Sigmoid colon (tissue), 7 donors: ENCODE measurements at places on chromosomes 4 and X. TPM values are rescaled to one million over a fixed set of nuclear protein-coding genes. Genes with fewer than 3 reads are reported as not detected.

PNCK gene
- total RNA-seq, result 49.6 TPM

RAB39B gene
- 0.71 TPM for total RNA-seq

MAGEA3 gene
- total RNA-seq, result not detected

CHIC2 gene
- 22.8 TPM for total RNA-seq

HEPH gene
- total RNA-seq, result 84.2 TPM

ARMCX6 gene
- total RNA-seq, result 23.4 TPM

GPR34 gene
- total RNA-seq, result 7.5 TPM

TGIF2LX gene
- total RNA-seq, result not detected

CLGN gene
- total RNA-seq, result 3.0 TPM

NRK gene
- total RNA-seq, result 5.7 TPM

NALF2 gene
- not detected for total RNA-seq

GNRHR gene
- not detected for total RNA-seq

XG gene
- not detected for total RNA-seq

TIGD2 gene
- total RNA-seq, result 1.5 TPM

NAA11 gene
- not detected for total RNA-seq

DAPP1 gene
- 1.1 TPM for total RNA-seq

HDX gene
- 9.1 TPM for total RNA-seq

CSAG3 gene
- total RNA-seq, result not detected

VCX gene
- not detected for total RNA-seq

NXF2B gene
- not detected for total RNA-seq

DNA sequence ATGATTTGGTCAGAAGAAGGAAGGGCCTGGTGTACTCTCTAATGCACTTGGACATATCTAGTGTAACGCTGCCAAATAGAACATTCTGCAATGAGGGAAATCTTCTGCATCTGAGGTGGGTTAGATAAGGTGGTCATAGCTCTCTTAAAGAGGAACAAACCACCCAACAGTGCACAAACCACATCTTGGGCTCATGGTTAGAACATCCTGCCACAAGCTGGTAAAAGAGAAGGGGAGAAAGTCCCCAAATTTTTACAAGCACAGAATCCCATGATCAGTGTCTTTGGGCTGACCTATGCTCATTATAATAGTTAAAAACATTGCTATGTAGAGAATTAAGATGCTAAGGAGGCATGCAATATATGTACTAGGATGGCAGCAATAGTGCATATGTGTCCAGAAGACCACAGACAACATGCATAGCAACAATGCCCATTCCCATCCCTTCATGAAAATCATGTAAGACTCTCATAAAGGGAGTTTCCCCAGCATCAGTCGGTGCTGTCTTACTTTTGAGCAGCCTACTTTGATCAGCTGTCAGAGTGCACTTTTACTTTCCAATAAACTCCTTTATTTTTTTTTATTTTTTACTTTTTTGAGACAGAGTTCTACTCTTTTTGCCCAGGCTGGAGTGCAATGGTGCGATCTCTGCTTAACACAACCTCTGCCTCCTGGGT is 99.7 kb upstream of the SLC7A11 start:
- no peak for DNase-seq

DNA sequence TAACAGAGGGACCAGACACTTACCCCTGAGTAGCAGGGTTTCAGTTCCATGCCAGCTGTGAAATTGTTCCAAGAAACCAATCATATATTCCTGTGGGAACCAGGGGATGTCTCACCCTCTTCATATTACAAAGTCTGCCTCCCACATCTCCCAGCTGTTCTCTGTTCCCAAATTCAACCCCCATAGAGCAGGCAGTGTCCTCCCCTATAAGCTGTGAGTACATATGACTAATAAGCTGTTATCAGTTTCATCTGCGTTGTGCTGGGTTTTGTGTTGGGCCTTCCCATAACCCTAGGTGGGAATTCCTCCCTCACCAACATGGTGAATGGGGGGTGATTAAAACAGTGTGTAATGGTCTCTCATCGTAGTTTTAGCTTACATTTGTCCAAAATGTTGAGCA is 41.0 kb downstream of the CEP44 start:
- DNase-seq, result no peak

DNA sequence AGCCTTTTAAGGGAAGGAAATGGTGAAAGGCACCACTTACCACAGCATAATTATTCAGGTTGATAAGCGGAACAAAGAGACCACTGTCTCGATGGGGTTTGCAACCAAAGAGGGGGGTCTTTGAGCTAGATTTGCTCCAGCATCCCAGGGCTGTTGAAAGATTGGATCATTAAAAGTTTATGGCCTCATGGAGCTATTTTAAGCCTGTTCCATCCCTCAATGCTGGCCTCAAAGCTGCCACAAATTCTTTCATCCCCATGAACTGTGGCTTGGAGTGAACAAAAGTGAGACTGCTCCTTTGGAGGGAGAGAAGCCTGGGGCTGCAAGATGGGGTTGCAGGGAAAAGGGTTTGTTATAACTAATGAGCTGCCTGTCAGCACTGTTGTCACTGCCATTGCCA is 209.8 kb downstream of the RTL9 start:
- no peak for DNase-seq

GRCh38 chrX:131239057-131239456 is 50.0 kb downstream of the IGSF1 start:
- DNase-seq, result no peak

GRCh38 chr4:123747016-123747415 is 350.4 kb downstream of the SPRY1 start:
- no peak for DNase-seq

GRCh38 chr4:52999626-53000025 is 137.5 kb downstream of the RASL11B start:
- no peak for DNase-seq

DNA sequence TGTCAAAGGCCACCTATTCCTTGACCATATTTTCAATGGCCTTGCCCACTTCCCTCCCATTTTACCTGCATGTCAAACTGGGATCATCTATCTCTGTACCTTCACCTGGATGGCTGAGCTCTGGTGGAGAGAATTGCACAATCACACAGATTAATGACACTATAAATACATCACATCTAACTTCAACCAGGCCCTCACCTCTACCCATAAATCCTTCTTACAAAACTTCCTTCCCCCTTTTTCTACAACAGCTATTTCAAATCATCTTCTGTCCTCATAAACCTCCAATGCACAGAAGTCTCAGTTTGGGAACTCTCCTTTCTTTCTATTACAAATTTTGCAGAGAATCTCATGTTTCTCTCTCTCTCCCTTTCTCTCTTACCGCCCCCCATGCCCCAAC is 9.2 kb downstream of the PALLD start:
- DNase-seq, result no peak

GRCh38 chrX:103756736-103757135 is 19.9 kb upstream of the PLP1 start:
- DNase-seq, result no peak

DNA sequence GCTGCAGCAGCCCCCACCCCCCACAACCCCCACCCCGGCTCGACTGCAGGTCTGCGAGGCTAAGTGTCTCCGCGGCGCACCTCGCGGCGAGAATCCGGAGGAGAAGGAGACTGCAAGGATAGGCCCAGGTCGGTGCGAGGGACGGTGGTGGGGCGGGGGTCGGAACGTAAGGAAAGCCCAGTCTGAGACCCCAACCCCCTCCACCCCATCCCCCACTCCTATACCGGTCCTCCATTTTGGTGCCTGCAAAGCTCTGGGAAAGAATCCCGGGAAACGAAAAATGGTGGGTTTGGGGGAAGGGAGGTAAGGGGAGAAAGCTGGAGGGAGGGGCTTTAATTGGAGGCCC is 614 bp downstream of the BEX3 start:
- no peak for DNase-seq

GRCh38 chrX:132115792-132116191 is 12.0 kb downstream of the FRMD7 start:
- no peak for DNase-seq

GRCh38 chrX:20364238-20364637 is 97.5 kb upstream of the RPS6KA3 start:
- no peak for DNase-seq

DNA sequence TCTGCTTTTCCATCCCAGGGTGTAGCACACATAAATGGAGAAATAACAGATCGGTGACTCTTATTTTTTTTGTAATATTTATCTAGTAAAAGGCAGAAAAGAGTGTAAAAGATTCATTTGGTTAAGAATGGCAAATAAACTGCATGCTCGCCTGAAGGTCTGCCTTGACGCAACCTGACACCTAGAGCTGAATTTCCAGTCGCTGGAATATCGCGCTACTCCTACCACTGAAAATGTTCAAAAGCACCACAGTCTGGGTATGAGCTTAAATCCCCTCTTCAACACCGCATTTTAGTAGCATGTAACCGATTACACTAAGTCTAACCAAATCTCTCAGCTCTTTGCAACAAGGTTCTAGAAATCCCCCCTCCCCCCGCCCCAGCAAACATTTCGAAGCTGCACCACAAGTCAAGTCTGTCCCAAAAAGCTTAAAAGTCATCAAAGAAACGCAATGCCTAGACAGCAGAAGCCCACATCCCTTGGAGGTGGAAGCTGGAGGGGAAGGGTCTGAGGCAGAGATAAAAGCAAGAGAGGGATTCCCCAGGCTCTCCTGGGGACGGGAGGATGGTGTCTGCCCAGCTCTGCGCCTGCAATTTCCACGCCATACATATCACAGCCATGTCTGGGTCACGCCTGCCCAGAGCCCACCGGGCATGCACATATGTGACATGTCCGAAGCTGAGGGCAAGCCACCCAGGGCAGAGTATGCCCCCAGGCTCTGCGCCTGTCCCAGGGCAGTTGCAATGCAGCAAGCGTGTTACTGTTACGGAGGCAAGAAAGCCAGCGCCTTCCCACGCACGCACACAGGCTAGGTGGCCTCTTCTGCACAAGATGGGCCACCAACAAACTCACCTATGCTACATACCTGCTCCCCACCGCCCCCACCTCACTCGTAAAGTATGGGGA is 1.4 kb downstream of the FGF13 start:
- no peak for DNase-seq

DNA sequence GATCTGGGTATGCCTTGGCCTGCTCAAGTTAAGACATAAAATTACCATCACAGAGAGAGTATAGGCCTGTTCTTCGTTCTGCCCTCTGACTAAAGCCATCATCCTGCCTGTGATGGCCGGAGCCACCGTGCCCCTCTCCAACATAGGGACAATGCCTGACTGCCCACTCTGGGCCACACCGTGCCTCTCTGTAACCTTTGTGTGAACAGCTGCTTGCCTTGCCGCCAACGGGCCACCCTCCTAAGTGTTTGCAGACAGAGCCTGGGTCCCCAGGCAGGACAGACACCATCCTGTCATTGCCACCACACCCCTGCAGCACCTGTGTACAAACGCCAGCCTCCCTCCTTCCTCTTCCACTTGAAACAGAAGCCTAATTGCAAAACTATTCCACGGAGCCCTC is 298.7 kb upstream of the TENM3 start:
- DNase-seq, result no peak

GRCh38 chrX:20350596-20350995 is 83.9 kb upstream of the RPS6KA3 start:
- DNase-seq, result no peak

GRCh38 chr4:113497154-113497884 is 264.2 kb downstream of the CAMK2D start:
- DNase-seq, result no peak

DNA sequence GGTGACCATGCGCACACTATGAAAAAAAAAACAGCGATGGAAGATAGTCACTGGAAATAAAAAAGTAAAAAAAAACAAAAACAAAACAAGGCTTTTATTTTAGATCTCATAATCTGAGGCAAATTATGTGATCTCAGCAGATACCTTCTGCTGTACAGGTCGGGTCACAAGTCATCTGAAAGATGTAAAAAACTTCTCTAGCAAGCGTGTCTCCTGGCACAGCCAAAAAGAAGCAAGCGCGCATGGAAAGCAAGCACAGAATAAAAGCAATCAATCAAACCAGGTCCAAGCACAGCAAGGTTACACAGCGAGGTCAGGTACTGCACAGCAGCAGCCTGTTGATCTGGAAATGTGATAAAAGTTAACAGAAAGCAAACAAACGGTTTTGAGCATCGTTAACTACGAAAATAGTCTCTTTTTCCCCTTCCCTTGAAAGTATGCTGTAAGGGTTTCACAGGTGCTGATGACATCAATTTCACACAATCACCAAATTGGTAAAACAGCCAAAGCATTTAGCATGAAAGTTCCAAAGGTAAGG is 79.3 kb upstream of the MTNR1A start:
- no peak for DNase-seq

- no peak for DNase-seq
These were observed 773 bp downstream of the SNCA start for GRCh38 chr4:89836031-89836745.

- no peak for DNase-seq
These were observed 2.7 kb downstream of the NALF2 start for GRCh38 chrX:69506617-69507499.

DNA sequence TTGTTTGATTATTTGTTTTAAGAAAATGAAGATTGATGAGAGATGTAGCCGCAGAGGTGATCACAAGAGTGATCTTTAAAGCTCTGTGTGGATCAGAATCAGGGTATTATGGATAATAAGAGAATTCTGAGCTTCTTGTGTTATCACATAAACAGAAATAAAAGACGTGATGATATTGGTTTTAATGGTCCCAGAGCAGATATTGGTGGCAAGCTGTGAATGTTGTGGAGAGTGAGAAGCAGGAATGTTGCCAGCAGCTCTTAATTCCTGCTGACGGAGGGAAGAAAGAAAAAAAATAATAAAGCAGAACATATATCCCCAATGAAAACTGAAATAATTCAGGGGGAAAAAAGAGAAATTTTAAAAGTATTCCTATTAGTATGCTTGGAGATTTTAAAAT is 1015.9 kb downstream of the PCDH18 start:
- DNase-seq, result no peak

DNA sequence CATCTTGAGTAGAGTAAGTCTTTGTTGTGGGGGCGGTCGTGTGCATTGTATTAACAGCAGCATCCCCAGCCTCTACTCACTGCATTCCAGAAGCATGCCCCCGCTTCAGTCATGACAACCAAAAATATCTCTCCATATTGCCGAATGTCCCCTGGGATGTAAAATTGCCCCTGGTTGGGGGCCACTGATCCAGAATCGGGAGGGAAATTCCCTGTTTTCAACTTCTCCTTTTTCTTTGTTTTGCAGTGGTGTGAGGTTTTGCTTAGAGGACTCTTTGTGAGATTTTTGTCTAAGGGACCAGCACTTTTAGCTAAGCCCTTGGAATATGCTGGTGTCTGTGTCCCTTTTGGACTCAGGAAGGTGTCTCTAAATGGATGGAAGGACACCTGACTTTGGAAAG is 3.0 kb upstream of the IL13RA1 start:
- no peak for DNase-seq

GRCh38 chr4:1401409-1402020 is 4.7 kb downstream of the NKX1-1 start:
- peak; percentile 49 for DNase-seq

- no peak for DNase-seq
These were observed 150.5 kb upstream of the RXFP1 start for GRCh38 chr4:158371158-158371557.

- DNase-seq, result no peak
These were observed 89.0 kb downstream of the SLC39A8 start for GRCh38 chr4:102256321-102256720.

- DNase-seq, result no peak
These were observed 16.0 kb upstream of the EPGN start for GRCh38 chr4:74292111-74292870.

- DNase-seq, result no peak
These were observed 17.3 kb upstream of the FMR1 start for GRCh38 chrX:147894366-147894963.
